Epithelial cell of proximal tubule (primary cell): ENCODE measurements at places on chromosomes 6 and 20.

- DNase-seq, result no peak
These were observed 1366.9 kb upstream of the EYS start for GRCh38 chr6:67073938-67074337.

GRCh38 chr6:39192736-39193135 is 36.5 kb downstream of the KCNK5 start:
- DNase-seq, result no peak

DNA sequence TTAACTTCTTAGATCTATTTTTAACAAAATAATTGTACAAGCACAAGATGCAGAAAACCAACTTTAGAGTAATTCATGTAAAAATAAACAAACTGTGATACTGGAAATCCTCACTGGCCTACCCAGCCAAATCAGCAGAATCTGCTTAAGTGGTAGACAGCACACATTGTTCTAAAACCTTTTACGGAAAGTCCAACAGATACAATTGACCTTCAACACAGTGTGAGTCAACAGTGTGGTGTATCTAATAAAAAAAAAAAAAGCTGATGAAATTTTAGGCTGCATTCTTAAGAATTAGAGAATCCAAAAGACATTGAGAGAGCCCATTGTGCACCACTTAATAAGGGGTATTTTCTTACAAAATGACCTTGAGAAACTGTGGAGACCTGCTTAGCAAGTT is 174.5 kb downstream of the COL21A1 start:
- DNase-seq, result no peak

DNA sequence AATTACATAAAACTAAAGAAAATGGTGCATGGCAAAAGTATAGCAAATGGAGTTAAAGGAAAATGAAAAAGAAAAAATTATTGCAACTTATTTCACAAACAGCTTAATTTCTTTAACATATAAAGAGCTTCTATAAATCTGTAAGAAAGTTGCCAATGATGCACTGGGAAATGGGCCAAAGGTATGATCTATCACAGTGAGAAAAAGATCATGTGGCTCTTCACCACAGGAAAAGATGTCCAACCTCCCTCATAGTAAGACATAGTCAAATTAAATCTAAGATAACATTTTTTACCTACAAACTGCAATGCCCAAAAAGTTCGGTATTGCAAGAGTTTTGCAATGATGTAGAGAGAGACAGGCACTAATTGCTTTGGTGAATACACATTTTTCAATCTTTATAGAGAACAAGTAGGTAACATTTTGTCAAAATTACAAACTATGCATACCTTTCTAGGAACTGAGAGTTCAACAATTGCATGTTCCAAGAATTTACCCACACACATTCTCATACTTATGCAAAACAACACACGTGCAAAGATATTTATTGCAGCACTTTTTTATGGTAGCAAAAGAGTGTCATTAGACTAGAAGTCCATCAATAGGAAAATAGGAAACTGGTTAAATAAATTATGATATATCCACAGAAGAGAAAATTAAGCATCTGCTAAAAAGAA is 372.6 kb downstream of the QKI start:
- no peak for DNase-seq

DNA sequence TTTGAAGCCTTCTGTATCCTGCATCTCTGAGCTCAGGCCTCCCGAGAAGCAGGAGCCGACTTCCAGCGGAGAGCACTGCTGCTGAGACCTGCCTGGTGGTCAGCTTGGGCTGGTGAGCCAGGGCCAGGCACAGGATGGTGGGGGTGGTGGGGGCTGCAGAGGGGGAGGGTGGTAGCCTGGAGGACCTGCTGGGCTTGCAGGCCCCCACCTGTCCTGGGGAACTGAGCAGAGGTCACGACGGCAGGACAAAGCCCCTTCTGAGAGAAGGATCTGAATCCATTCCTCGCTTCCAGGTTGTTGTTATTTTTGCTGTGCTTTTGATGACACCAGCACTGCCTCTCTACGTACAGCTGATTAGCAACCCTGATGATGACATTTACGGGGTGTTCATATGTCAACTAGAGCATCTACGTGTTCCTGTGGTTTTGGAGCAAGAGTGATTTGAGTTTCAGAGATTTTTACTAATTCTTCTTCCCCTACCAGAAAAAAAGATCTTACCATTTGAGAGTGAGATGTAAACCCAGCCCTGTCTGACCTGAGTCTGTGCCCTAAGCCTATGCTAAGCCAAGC is 35.7 kb upstream of the CD93 start:
- no peak for DNase-seq

- no peak for DNase-seq
These were observed 307.0 kb upstream of the PRDM1 start for GRCh38 chr6:105779110-105779509.

- peak; percentile 81 for DNase-seq
These were observed 96.8 kb downstream of the ARMC2 start for GRCh38 chr6:108944707-108945680.

DNA sequence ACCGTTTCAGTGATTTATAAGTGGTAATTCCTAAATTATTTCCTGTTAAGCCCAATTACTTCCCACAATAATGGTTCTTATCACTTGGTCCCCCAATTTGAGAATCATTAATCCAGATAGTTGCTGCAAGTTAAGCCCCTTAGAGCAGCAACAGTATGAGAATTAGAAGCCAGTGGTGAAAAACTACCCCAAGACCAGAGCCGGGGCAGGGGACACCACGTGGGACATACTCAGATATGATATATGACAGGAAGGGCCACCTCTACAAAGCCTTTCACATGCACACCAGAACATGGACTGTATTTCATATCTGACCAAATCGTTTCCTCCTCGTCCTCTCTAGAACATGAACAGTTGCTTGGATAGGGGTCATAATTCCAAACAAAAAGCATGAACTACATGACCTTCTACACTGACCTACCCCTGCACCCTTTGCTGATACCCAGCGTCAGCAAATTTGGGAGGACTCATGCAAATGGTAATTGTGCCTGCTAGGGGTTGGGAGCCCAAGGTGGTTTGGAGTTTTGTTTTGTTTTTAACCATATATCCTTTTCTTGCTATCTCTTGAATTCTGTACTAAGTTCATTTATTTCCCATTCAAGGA is 3.9 kb downstream of the JAG1 start:
- DNase-seq, result no peak

DNA sequence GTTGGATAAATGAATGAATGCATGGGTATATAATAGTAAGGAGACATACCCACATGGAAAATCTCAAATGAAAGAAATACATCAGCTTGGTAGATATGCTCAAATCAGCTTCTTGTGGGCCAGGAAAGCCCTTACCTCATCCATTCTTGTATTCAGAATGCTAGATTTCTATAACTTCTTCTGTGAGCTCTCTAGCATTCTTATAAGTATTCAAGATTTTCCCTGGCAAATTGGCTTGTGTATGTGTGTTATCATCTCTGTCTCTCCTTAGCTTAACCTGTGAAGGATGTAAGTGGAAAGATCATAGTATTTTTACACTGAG is 100.8 kb downstream of the OR2B2 start:
- DNase-seq, result no peak

DNA sequence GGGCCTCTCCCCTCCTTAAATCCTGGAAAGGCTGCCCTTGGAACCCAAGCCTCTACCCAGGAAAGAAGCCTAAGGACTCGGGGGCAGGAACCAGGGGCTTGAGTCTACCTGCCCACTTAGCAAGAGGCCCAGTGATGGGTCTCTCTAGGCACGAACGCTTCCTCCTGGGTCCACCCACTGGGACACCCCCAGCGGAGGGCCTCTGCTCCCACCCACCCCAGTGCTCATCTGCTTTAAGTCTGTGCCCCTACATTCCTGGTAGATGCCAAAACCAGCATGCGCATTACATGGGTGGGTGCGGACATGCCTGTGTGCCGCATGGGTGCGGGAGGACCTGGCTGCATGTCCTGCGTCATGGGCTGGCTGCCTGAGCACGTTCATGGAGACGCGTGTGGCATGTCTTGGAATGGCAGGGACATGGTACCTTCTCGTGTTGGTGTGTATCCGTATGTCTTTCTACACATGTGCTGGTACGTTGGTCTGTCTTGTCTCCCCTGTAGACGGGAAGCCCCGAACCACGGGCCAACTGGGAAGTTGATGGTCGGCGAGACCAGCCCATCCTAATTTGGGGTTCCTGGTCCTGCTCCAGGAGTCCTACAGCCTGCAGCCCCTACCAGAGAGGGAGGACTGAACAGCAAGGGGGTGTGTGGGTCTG is 29.3 kb downstream of the SNPH start:
- no peak for DNase-seq

GRCh38 chr6:74937936-74938335 is 267.9 kb downstream of the COL12A1 start:
- peak; percentile 31 for DNase-seq

DNA sequence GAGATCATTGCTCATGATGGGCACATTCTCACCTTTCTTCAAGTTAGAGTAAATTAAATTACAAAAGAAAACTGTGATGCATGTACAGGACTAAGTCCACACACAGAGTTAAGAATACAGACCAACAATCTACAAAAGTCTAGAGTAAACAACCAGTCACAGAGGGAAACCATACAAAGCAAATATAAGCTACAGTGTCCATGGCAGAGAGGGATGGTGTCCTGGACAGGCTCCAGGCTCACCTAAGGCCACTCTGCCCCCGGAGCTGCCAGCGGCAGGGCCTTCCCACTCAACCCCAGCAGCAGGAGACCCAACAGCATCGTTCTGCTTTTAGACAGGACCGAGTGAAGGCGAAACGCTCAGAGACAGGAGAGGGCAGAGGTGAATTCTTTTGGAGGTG is 16.0 kb downstream of the PDE10A start:
- DNase-seq, result no peak

DNA sequence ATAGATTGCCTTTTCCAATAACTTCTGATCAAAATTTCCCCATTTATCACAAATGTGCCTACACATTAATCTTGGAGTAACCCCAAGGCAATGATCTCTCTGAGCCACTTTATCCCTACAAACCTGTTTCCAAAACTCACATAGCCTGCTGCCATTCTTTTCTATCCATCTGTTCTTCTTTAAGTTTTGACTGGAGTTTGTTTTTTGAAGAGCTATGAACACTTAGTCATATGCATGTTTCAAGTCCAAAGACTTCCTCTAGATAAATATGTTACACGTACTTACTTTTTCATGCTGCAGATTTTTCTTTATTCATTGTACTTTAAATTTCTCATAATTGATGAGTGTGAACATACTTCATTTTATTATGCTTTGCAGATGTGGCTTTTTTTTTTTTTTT is 488.9 kb upstream of the CITED2 start:
- no peak for DNase-seq

DNA sequence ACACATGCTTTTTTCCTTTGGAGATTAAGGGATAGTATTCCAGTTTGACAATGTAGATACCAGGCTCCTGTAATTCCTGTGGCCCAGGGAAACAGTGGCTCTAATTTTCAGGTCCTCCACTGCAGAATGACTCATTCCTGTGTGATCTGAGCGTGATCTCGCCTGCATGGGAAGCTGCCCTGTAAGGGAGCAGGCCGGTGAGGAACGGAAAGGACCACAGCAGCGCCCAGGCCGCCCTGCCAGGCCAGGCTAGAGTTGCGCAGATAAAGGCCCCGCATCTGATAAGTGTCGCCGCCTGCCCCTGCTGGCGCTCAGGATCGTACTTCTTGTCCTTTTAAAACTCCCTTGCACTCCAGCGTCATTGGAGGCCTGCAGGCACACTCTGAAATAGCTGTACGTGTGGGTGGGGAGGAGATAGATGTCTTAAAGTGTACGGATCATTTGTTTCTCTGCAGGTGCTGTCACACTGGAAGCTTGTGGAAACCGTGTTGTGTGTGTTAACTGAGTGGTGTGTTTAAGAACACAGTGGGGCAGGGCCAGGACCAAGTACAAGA is 60.7 kb downstream of the SYNJ2 start:
- no peak for DNase-seq

GRCh38 chr6:120918137-120918536 is 416.1 kb downstream of the TBC1D32 start:
- no peak for DNase-seq

DNA sequence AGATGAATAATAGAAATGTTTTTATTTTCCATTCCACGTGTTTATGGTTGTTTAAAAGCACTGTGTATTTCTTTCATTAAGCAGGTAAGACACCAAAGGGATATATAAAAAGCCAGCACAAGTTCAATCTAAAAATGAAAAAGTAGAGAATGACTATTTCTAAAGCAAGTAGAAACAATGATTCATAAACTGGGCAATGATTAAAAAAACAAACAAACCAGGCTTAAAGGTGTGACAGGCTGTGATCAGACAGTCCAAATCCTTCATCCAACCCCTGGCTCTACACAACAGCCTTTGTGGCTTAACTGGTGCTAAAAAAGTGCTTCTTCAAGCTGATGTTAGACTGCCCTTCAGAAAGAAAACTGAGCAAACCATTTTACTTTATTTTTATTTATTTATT is 45.7 kb upstream of the TSHZ2 start:
- DNase-seq, result no peak

- DNase-seq, result no peak
These were observed 68.8 kb downstream of the TMEM170B start for GRCh38 chr6:11606332-11606731.

GRCh38 chr20:39176457-39176856 is 214.3 kb downstream of the DHX35 start:
- DNase-seq, result no peak

GRCh38 chr6:154567695-154568220 is 57.3 kb upstream of the CNKSR3 start:
- DNase-seq, result no peak

DNA sequence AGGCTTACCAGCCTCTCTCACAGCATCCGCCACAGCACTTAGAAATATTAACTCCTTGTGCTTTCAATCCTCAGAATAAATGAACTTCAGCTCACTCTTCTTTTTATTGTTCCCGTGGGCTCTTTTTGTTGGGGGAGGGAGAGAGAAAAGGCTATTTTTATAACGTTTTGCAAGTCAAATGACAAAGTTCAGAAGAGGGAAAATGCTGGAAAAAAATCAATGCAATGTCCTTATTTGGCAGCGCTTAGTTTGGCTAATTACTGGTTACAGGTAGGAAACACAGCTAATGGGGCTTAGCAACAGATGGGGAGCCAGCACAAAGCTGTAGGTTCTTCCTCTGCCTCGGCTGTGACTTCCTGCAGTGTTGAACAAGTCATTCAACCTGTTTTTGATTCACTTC is 1067.0 kb upstream of the MAP3K7 start:
- no peak for DNase-seq

DNA sequence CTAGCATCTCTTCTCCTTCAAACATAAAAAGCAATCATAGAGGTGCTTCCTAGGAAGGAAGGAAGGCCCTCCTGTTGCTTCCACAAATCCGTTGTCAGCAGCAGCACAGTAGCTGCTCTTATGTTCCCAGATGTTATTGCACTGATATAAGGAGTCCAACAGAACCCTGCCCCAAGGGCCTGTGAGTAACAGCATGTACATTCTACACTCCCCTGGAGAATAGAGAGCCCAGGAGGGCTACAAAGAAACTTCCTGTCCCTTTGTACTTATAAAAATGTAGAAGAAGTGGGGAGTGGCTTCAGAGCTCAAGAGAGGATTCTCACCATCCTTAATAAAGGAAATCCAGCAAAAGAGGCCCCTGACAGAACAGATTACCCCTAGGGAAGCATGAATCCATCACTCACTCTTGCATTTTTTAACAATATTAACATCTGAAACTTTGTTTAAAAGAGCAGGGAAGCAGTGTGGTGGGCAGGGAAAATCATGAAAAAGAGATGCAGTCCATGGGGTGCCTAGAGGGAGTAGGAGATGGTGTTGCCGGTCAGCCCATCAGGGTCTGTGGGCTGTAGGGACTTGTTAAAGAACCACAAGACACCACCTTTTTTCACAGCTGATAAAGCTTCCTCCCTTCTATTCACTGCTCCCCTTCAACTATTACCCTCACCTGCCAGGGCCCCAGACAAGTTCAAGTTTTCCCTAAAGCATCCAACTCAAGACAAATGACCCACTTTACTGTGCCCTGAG is 104.5 kb upstream of the ADGRF1 start:
- no peak for DNase-seq
